HAP-1 (cell line): ENCODE measurements at places on chromosomes 6 and 20.
A peak's percentile ranks its signal among the peaks of the same experiment; 100 is the strongest.

- peak; percentile 86 for DNase-seq
Observed at GRCh38 chr6:99588618-99589289, 17.9 kb upstream of the PRDM13 start.

- DNase-seq, result peak; percentile 37
Observed at GRCh38 chr6:119960036-119960435, 610.5 kb upstream of the MAN1A1 start.

DNA sequence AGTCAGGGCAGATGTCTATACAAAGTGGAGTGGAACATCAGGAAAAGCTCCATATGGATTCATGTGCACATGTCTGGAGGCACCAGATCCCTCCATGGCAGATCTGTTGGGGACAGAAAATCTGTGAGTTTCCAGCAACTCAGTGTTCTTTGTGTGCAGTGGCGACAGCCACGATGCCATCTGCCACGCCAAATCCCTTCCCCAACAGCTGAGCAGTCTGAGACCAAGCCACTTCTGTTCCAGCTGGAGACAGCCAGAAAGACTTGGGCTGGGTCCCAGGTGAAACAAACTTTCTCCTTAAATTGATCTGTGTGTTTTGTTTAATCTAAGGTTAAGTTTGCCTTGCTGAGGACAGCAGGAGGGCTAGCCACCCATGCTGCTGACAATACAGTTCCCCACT lies 22.9 kb downstream of the FKBP1A start:
- no peak for DNase-seq

GRCh38 chr20:931401-931800 lies 15.3 kb upstream of the ANGPT4 start:
- no peak for DNase-seq

- no peak for DNase-seq
Observed at GRCh38 chr20:77231-77630, 10.2 kb upstream of the DEFB125 start.

DNA sequence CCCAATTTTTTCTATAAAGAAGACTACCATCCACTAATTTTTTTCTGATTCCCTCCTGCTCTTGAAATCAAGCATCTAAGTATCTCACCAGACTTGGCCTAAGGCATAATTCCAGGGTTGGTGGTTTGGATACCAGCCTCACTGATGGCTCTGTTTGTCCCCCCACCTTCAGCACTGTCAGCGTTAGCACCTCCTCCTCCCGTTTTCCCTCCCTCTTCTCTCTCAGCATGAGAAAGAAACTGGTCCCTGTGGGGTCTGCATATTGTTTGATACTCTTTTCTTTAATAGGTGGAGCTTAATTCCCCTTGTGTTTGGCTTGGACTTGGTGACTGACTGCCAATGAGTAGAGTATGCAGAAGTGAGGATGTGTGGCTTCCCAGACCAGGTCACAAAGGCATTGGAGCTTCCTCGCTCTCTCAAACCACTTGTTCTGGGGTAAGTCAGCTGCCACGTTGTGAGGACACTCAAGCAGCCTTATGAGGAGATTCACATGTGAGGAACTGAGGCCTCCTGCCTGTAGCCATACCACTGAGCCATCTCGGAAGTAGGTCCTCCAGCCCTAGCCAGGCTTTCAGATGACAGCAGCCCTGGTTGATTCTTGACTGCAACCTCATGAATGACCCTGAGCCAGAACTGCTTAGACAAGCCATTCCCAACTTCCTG lies 65.2 kb downstream of the RIOK1 start:
- DNase-seq, result no peak

DNA sequence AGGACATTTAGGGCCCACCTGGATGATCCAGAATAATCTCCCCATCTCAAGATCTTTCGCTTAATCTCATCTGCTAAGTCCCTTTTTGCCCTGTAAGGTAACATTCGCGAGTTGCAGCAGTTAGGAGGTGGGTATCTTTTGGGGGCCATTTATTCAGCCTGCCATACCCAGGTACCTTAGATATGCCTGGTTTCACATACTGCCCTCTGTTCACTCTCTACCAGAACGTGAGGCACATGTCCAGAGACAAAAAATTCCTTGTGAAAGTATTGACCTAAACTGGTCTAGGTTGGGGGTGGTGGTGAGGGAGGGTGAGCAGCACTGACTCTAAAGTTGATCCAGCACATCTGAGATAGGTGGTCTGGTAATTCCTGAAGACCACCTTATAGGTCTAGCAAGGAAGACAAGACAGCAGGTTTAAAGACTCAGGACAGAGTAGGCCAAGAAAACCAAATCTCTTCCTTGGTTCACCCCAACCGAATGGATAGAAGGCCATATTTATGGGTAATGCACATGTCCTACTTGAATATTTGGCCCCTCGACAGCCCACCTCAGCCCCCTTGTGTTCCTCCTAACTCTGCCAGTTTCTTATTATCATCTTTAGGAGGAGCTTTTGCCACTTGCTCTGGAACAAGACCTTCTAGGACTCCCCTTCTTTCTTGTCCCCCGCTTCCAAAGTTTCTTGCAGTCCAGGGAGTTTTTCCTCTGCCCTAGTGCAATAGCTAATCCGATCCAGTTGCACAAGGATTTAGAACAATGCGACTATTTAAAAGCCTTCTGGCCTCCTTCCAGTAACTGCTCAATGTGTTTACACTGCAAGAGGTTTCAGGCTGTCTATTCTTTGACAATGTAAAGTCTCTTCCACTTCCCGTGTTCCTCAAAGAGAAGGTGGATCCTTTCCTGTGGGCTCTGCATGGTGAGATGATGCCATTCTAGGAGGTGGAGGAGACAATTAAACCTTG lies 213.0 kb upstream of the LAMP5 start:
- peak; percentile 79 for DNase-seq

DNA sequence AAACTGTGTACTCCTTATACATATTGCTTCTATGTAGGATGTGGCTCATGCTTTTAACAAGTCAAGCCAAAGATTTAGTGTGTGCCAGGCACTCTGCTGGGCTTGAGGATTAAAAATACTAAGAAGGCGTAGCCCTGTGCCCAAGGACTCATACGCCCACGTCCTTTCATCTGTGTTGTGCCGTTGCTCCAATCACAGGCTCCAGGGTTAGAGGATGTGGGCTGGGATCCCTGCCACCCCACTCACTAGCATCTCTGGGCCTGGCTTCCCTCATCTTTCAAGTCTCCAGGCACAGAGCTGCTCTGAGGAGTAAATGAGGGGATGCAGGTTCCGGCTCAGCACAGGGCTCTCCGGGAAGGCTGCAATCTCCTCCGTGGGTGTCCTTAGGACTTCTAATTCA lies 214.2 kb downstream of the SYNDIG1 start:
- no peak for DNase-seq

DNA sequence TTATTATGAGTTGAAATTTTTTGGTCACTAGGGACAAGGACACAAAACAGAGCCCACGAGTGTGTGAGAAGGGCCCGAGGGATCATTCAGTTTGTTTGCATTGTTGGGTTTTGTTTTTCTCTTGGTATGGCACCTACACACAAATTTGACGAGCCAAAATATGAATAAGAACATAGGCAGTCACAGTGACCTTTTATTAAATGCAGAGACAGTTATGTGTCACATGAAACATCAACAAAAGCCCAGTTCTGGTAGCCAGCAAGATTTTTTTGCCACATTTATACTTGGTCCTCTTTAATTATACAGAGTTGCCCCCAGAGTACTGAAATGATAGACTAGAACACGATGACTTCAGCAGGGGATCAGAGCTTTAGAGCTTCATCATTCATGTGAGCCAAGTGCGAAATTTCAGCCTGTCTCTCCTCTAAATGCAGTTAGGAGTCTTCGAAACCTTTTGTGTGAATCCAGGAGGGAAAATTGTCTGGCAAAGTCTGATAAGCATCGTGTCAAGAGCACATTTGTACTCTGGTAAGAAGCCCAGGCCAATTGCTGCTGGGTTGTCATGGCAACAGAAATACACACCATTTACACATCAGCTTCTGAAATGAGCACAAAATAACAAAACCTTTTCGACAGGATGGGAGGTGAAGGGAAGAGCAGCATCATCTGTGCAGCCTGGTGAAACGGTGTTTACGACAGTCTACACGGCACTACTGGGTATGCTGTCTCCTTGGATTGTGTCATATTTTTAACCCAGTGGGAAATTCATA lies 79.2 kb upstream of the RIPOR2 start:
- peak; percentile 37 for DNase-seq

- DNase-seq, result no peak
Observed at GRCh38 chr6:77124604-77125003, 338.7 kb downstream of the HTR1B start.

- no peak for DNase-seq
Observed at GRCh38 chr6:12973386-12973785, 256.8 kb downstream of the PHACTR1 start.

DNA sequence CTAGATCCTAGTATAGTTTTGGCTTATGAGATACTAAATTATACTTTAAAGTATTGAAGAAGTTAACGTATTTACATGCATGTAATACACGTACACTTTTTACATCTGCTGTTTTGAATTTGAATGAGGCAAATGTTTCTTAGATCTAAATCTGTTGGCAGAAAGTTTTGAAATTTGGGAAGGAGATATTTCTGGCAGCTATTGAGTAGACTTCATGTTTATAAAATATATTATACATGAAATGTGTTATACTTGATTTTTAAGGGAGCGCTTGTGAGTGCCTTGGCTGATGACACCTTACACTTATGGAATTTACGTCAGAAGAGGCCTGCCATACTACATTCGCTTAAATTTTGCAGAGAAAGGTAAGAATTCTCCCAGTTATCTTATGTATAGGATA lies 34.7 kb downstream of the STXBP5 start:
- DNase-seq, result no peak

- DNase-seq, result no peak
Observed at GRCh38 chr6:20340068-20340848, 61.4 kb upstream of the E2F3 start.

DNA sequence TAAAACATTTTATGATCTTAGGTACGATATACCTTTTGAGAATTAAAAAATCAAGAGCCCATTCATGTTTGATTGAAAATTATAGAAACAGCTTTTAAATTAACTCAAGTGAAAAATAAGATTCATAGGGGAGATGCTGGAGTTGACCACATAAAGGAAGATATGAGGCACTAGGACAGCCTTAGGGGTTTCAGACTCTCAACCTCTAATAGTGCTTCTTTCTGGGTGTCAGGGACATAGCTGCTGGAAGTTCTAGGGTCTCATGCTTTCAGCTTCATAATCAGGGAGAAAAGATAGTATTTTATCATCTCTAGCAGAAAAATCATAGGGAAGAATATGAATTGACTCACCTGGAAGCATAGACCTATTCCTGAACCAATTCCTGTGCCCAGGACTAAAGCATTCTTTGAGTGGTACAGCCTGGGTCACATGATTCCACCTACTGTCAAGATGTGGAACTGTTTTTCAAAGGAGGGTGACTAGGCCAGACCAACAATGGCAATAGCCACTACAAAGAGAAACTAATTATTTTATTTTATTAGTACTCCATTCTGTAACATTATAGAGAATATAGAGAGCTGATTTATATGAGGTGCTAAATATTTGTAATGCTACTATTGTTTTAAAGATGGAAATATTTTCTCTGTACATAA lies 27.8 kb upstream of the CENPW start:
- no peak for DNase-seq

- DNase-seq, result no peak
Observed at GRCh38 chr6:67639161-67639560, 995.9 kb upstream of the ADGRB3 start.

DNA sequence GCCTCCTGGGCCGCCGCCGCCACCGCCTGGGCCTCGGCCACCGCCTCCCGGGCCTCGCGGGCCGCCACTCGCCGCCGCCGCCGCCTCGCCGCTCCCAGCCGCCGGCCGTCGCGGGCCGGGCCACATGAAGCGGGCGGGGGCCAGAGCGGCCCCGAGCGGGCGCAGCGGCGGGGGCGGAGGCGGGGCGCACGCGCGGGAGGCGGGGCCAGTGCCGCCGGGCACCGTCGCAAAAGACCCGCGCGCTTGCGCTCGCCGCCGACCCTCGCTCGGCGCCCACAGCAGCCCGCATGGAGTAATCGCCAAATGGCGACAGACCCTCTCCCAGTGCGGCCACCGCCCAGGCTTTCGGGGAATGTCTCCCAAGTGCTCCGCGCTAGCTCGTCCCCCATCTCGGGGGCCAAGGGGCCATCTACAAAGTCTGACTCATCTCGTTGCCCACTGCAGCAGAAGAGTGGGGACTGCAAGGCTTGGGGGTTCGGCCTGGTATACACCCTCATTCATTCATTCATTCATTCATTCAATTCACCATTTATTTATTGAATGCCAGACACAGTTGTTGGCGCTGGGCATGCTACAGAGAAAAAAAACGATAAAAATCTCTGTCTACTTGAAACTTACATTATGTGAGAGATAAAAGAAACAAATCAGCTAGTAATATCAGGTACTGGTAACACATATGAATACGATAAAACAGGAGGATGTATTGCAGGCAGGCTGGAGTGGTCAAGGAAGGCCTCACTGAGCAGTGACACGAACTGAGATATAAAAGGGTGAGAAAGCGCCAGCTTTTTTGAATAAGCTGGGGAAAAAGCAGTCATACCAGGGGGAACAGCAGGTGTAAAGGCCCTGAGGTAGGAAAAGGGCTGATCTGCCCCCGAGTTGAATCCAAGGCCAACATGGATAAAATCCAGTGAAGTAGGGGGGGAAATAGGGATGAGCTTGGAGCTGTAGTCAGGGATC lies at the start of gene B4GALT5:
Gene B4GALT5, minus strand, starts transcription at position 126 of the 960 bp plus-strand sequence. CDS start 188 bp downstream, outside the sequence.
- DNase-seq, result peak; percentile 94

GRCh38 chr20:40532103-40532502 lies 156.9 kb downstream of the MAFB start:
- DNase-seq, result no peak

GRCh38 chr6:2794171-2794730 lies 29.1 kb downstream of the WRNIP1 start:
- DNase-seq, result no peak

GRCh38 chr20:38875175-38875993 lies 50.8 kb upstream of the FAM83D start:
- no peak for DNase-seq

DNA sequence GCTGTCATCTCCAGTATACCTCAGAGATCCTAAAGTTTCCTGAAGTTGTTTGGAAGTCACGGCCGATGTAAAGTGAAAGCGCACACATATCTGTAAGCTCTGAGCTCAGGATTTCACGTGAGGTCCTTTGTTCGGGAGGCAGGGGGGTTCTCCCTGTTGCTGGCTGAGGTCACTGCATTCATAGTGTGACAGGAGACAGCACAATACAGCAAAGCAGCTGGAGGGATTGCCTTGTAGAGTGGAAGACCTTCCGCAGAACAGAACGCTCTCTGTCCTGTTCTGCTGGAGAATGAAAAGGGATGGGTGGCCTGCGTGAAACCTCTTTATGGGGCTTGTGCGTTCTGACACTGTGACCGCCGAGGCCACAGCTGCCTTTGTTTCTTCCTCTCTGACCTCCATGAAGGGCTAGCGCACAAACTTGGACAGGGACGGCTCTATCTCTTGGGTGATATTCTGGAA lies 13.4 kb upstream of the SERPINB1 start:
- no peak for DNase-seq

- DNase-seq, result no peak
Observed at GRCh38 chr6:423799-424345, 32.3 kb downstream of the IRF4 start.
